CD4-positive, alpha-beta T cell treated with Interferon gamma for 1 hour (primary cell): ENCODE measurements at places on chromosomes 2 and 18.

GRCh38 chr2:201980389-201980821 lies 53.2 kb upstream of the FZD7 start:
- no peak for DNase-seq

- no peak for DNase-seq
These were observed 37.0 kb upstream of the EPC2 start for GRCh38 chr2:148607566-148607965.

GRCh38 chr2:128157644-128158043 lies 66.6 kb downstream of the UGGT1 start:
- no peak for DNase-seq

DNA sequence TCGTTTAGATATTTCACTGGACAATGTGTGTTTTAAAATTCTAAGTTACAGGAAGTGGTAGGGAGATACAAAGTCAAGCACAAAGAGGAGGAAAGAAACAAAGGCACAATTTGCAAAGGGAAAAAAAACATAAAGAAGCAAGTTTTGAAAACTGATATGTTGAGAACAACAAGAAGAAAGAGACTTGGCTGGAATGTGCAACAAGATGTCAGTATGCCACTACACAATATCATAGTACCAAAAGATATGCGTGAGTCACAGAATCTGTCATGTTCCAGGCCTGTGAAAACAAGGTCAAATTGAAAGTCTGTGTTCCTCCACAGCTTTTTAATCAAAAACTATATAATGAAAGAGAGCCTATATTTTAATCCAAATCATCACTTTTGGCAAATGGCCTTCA lies 12.0 kb downstream of the EXOC6B start:
- DNase-seq = no peak

DNA sequence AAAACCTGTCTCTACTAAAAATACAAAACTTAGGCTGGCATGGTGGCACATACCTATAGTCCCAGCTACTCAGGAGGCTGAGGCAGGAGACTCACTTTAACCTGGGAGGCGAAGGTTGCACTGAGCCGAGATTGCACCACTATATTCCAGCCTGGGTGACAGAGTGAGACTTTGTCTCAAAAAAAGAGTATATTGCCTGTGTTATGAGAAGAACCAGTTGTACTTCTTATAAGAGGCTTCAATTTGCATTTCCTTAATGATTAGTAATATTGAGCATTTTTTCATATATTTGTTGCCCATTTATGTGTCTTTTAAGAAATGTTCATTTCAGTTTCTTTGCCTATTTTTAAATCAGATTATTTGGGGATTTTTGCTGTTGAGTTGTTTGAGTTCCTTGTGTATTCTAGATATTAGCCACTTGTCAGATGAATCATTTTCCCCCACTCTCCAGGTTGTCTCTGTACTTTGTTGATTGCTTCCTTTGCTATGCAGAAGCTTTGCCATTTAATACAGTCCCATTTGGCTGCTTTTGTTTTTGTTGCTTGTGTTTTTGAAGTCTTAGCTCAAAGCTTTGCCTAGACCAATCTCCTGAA lies 75.8 kb upstream of the LRPPRC start:
- DNase-seq = no peak

DNA sequence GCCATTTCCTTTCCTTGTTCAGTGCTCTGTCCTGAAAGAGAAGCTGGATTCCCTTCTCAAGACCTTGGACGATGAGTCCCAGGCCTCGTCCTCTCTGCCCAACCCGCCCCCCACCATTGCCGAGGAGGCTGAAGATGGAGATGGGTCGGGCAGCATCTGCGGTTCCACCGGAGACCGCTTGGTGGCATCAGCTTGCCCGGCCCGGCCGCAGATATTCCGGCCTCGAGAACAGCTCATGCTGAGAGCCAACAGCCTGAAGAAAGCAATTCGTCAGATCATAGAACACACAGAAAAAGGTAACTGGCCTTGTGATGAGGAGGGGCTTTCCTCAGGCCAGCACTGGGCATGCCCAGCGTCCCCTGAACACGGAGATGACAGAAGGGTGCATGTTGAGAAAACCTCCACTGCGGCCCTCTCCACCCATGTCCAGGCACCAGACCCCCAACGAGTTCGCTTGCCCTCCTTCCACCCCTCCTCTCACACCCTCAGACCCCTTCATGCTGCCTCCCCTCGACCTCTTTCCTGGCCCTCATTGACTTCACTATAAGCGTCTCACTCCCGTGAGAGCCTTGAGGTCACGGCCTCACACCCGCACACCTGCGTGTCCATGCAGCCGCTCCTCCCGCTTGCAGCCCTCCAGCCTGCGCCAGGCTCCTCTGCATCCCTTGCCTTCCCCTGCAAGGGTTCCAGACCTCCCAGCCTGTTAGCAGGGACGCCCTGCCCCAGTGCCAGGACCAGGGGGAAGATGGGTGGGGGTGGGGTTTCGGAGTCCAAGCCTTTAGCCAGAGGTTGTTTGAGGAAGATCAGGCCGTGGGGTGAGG lies 95.0 kb downstream of the DGKD start:
- DNase-seq = no peak

- no peak for DNase-seq
These were observed 27.3 kb downstream of the MTCL1 start for GRCh38 chr18:8732442-8733360.

DNA sequence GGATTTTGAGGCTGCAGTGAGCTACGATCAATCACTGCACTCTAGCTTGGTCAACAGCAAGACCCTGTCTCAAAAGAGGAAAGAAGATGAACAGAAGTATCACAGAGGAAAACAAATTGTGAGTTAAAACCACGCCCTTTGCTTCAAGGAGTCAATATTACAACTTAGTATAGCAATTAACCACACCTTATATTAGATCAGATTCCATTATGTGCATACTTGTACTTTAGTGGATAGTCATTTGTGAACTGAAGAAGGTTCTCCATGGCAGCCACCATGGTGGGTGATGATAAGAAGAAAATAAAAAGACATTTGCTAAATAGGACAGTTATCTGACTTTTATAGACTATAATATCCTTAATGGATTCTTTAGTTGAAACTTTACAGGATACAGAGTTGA lies 72.3 kb upstream of the EFEMP1 start:
- no peak for DNase-seq

- DNase-seq = no peak
These were observed 2.6 kb downstream of the ANKRD44 start for GRCh38 chr2:197307933-197308521.

DNA sequence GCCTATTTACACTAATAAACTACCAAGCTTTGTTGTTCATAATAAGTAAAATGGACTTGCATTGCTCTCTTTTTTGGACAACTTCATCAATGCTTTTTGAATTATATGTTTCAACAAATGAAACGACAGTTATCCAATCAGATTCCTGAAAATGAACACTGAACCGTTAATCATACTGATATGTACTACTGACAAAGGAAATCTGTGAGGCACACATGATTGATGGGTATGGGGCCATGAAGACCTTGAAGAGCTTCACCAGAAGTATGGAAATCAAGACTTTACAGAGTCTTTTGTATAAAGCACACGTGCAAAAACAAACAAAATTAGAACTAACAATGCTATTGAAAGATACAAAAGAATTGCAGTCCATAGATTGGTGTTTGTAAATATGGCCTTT lies 51.2 kb downstream of the HNMT start:
- DNase-seq = no peak

- no peak for DNase-seq
These were observed 107.7 kb upstream of the MGAT5 start for GRCh38 chr2:134146161-134146560.

GRCh38 chr2:152716805-152717227 lies 445 bp downstream of the PRPF40A start:
- DNase-seq = peak; percentile 9

DNA sequence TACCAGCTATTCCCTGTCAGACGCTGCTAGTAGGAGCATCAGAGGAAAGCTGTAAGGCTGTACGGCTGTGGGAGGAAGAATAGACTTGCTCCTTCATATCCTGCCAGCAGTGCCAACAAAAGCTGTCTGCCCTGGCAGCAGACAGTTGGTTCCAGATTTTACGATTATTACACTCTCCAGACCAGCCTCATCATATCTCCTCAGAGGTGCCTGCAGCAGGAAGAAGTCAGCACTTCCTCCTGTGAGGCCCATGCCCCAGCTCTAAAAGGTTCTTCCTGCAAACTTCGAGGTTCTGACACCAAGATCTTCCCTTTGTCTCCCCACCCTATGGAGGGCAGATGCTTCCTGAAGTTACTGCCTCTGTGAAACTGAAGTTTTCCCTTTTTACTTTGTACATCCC lies 537.7 kb upstream of the PKDCC start:
- DNase-seq = no peak

DNA sequence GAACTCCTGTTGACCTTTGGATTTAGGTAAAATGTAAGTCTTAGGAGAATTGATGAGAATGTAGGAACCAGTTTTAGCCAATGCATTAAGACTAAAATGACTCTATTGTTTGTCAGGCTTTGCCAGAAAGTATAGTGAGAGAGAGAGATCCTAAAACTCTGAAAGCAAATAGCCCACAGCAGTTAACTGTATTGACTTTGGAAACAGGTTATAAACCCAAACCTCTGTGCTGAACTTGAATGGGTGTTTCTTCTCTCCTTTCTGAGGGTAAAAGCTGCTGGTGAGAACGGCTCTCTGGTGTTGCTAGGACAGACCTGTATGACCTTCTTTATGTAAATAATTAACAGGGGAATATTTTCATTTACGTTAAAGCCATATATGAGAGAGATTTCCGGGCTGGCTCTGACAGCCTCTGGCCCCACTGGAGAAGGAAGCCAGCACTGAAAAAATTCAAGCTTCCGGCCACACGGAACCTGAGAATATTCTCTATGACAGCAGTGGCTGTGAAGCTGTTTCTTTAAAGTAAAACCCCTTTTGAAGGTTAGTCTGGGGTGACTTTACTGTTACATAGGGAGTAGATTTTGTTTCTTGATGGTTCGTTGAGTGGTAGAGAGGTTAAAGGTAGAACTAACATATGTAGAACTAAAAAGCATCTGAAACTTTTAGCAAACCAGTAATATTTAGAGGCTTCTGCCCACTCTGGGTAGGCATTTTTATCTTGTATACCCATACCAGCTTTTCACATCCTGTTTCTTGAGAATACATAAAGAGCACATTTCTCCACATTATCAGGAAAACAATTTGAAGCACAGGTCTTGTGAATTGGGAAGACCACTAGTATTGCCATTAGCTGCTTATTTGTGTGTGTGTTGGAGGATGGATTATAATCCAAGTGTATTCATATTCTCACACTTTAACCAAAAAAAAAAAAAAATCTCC lies 123.8 kb downstream of the SPTBN1 start:
- peak; percentile 67 for DNase-seq

DNA sequence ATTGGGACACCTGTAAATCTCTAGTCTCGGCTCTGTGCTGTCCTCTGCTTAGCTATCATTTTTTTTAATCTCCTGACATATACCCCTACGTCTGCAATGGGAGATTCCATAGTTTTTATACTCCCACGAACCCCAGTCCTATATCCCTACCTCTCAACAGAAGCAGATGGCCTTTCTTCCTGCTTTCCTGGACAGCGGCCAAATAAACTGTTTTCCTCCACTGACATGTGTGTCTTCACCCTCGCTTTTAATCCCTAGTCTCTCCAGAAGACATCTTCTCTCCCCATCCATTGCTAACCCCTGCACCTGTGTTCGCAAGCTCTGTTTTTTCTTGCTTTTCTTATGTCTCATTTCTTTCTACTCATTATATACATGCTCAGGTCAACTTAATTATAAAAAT lies 395.4 kb downstream of the EPHA4 start:
- no peak for DNase-seq

DNA sequence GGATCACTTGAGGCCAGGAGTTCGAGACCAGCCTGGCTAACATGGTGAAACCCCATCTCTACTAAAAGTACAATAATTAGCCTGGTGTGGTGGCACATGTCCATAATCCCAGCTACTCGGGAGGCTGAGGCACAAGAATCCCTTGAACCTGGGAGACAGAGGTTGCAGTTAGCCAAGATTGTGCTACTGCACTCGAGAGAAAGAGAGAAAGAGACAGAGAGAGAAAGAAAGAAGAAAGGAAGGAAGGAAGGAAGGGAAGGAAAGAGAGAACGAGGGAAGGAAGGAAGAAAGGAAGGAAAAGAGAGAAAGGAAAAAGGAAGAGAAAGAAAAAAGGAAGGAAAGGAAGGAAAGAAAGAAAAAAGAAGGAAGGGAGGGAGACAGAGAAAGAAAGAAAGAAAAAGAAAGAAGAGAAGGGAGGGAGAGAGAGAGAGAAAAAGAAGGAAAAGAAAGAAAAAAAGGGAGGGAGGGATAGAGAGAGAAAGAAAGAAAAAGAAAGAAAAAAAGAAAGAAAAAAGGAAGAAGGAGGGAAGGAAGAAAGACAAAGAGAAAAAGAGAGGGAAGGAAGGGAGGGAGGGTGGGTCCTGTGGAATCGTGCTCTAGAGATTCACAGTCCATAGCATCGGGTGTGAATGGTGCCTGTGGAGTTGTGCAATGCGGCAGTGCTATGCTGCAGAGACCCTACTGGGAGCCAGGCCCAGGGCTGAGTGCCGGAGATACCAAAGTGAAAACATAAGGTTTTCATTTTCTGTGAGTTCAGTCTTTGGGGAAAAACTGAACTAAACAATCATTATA lies 4.6 kb upstream of the SDC1 start:
- DNase-seq = no peak

GRCh38 chr2:44949329-44950151 lies 8.0 kb downstream of the SIX3 start:
- no peak for DNase-seq

- no peak for DNase-seq
These were observed 670.9 kb upstream of the GCFC2 start for GRCh38 chr2:76381624-76382023.

DNA sequence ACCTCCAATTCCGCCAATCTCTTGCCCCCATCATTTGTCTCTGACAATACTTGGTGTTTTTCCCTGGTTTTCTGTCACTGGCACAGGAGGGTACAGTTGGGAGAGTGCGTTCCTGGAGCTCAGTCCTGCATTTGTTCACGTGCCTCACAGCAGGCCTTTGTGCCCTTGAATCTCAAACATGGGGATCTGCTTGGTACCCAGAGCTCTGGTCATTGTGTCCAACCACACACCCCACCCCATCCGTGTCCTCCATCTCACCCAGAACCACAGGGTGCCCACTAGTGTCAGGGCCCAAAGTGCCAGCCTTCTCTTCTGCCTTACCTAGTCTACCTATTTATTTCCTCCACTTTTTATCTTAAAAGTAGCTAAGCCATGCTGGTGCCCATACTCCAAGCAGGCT lies 16.2 kb downstream of the GAREM2 start:
- no peak for DNase-seq

DNA sequence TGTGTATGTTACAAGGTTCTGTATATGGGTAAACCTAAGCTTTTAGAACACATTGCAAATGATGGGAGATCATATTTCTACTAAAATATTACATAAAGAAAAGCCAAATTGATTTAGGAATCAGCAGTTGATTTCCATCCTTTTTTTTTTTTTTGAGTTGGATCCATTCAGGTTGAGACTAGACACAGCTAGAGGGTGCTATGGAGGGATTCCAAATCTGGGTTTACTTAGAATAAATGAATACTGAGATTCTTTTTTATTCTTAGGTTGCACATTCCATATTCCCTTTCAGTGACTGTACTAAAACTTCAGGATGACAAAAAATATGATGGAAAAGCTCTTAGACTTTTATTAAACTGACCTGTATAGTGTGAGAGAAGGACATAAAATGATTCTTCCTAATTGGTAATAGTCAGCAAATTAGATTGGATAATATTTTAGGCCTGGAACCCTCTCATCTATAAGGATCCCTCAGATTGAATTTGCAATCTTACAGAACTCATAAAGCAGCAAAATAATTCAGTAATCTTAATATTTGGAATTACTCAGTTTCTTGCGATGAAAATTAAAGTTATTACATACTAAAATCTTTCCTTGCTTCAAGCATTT lies 183.3 kb upstream of the SESTD1 start:
- DNase-seq = no peak

- no peak for DNase-seq
These were observed 359.1 kb upstream of the CHST9 start for GRCh38 chr18:27544206-27544605.

- no peak for DNase-seq
These were observed 25.0 kb upstream of the ITSN2 start for GRCh38 chr2:24385366-24385765.
